Stimulated activated CD4-positive, alpha-beta T cell treated with anti-CD3 and anti-CD28 coated beads, Interleukin-1b, Interleukin-23, amount 100 ng/mL, for 1 hour (primary cell): ENCODE measurements at places on chromosomes 16 and 17.

GRCh38 chr16:23902034-23902747 is 66.4 kb downstream of the PRKCB start:
- no peak for DNase-seq

GRCh38 chr17:12492450-12492849 is 173.2 kb upstream of the MYOCD start:
- no peak for DNase-seq

DNA sequence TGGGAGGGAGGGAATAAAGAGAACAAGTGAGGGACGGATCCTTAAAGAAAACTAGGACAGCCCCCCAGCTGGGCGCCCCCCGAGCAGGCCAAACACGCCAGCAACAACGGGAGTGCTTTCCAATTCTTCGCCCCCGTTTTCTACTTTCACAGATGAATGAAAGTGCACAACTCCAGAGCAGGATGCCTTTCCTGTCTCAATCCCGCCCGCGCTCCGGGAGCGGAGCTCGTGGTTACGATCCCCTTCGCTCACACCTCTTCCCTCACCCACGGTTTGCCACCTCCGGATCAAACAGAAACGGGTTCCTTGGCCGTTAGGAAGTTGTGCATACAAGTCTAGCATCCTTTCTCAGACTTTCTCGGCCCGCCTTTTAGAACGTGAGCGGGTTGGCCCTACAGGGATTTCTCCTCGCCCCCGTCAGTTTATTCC is 680 bp downstream of the SKA2 start:
- DNase-seq, result no peak

DNA sequence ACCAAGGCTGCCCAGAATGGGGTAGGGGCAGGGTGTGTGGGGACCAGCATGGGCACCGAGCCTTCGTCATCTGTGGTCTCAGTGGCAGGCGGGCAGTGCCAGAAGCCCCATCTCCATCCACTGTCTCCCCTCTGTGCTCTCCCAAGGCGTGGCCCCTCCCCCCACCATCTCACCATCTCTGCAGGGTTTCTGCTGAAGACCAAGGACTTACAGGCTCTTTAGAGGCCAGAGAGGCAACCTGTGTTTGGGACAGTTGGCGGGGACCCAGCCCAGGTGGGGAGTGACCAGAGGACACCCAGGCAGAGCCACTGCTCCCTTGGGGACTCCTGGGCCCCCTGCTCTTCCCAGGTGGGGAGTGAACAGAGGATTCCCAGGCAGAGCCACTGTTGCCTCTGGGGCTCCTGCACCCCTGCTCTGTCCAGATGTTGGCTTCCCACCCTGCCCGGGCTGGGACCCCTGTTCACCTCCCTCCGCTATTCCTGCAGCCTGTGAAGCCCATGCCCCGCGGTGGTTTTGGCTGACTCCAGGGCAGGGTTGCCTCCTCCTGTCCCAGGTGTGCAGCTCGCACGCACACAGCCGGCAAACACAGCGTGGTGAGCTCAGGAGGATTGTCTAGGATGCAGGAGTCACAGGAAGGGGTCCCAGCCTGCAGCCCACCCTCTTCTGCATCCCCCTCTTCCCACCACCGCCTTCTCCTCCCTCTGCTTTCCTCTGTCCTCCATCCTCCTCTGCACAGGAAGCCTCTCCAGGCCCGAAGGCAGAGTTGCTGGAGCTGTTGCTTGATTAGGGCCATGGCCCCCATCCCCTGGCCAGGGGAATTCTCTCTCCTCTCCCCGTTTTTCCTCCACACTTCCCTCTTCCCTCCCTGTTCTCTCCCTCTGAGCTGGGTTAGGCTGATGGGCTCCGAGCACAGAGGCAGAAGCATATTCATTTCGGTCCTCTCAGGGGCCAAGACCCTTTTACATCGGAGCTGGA is 45.0 kb downstream of the SLC7A5 start:
- DNase-seq, result no peak

DNA sequence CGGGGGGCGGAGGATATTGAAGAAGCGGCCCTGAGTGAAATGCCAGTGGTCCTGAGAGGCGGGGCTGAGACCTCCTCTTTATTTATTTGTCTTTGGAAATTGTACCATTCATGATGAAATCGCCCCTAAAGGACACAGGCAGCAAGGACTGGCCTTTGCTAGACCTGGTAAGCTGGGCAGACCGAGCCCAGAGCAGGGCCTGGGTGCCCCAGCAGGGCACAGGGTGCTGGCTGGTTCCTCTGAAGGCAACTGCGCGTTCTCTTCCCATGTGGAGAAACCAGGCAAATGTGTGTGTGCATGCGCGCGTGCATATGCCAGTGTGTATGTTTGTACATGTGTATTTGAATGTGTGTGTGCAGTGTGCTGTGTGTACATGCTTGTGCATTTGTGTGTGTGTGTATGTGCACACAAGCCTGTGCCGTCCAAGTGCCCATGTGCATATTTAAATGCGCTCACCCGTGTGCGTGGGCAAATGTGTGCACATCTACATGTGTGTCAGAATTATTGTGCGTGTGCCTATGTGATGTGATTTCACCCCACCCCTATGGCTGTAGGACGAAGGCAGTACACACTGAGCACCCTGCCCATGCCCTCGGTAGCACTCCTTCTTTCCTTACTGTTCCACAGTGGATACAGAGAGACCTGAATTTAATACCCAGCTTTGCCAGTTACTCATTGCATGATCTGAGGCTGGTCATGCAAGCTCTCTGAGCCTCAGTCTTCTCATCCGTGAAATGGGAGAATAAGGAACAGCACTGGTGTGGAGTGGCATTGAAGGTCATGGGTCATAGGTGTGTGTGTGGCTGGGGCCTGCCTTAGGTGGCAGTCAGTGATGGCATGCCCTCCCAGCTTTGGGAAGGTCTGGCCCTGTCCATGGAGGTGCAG is 105.2 kb downstream of the CMIP start:
- DNase-seq, result no peak

DNA sequence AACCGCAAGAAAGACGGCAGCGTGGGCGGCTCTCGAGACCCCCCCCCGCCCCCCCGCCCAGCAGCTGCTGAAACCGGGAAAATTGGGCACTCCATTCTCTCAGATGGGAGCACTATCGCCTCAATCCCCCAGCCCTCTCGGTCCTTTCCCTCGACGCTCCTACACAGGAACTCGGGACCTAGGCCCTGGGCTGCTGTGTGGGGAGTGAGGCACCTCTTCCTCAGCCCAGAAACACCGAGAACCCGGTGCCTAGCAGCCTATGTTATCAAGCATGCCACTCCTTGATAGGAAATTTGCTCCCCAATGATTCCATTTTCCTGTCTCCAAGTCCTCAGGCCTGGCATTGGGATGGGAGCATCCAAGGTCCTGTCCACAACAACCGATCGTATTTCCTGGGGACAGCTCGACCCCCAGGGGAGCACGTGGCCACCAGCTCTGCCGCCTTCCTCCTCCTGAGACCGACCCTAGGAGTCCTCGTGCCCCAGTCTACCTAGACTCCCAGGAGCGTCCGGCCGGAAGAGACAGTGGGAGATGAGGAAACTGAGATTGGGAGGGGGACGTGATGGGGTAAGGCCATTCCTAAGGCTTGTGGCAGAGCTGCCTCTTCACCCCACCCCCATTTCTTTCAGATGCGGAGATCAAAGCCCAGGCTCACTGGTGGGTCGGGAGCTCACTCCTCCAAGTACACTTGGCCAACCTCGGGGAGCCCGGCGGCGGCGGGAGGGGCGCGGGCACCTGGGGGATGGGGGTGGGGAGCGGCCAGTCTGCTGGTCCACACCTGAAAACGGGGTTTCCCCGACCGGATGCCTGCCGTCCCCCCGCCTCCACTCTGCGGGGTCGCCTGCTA is 17.5 kb upstream of the CBX8 start:
- no peak for DNase-seq

DNA sequence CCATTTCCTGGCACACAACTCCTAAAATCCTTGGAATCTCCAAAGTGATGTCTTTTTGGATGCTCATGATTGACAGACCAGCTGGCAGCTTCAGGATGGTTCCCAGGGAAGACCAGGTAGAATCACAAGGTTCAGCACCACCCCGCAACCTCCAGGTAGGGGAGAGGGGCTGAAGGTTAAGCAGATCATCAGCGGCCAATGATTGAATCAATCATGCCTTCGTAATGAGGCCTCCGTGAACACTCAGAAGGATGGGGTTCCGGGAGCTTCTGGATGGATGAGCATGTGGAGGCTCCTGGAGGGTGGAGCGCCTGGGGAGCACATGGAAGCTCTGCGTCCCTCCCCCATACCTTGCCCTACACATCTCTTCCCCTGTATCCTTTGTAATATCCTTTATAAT is 185.9 kb downstream of the SEC14L1 start:
- no peak for DNase-seq

GRCh38 chr16:1379304-1380076 is 27.8 kb downstream of the GNPTG start:
- peak; percentile 23 for DNase-seq

DNA sequence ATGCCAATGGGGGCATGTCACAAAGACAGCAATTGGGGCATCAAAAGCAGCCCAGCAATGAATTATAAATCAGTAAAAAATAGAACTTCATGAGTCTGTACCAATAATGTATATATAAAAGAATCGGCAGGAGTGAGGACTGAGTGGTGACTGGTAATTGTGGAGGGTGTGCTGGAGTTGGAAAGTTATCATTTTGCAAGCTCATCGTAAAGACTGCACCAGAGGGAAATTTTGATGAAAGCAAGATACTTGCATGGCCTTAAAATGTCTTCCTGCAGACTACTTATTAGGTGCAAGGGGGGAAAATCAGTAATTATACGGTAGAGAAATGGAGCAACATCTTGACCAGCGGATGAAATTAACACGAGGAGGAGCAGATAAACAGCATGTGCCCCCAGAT is 138.9 kb downstream of the AATF start:
- DNase-seq, result no peak

- no peak for DNase-seq
Observed at GRCh38 chr17:58535431-58535830, 21.0 kb upstream of the MTMR4 start.

GRCh38 chr16:24747441-24747840 is 18.0 kb downstream of the TNRC6A start:
- no peak for DNase-seq

DNA sequence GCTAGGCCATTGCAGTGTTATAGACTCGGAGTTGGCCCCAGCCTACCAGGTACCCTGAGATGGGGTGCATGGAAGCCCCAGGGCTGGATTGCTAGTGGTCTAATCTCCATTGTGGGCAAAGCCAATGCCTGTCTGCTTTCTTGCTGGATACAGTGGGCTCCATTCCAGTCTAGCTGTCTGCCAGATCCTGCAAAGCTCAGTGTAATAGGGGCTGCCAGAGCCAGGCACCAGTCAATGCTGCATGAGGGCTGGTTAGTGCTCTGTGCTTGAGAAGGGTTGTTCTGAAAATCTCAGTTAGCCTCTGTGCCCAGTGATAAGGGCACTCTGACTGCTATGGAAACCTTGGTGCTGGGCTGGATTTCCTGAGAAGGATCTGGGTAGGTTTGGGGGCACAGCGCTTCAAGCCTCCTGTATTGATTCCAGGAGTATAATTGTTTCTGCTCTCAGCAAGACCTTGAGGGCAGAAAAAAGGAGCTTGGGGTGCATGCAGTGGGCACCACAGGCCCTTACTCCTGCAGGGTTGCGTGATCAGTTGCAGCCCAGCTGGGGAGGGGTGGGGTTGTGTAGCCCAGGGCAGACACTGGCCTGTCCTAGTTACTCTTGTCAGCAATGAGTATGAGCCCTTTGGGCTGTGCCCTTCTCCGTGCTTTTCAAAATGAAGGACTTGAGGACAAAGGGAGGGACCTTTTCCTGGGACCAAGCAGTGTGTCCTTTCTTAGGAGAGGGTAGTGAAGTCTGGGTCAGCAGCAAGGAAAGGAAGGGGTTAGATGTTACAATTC is 19.0 kb downstream of the SMPD3 start:
- DNase-seq, result no peak

GRCh38 chr16:19840524-19841110 is 44.0 kb downstream of the GPRC5B start:
- DNase-seq, result no peak

DNA sequence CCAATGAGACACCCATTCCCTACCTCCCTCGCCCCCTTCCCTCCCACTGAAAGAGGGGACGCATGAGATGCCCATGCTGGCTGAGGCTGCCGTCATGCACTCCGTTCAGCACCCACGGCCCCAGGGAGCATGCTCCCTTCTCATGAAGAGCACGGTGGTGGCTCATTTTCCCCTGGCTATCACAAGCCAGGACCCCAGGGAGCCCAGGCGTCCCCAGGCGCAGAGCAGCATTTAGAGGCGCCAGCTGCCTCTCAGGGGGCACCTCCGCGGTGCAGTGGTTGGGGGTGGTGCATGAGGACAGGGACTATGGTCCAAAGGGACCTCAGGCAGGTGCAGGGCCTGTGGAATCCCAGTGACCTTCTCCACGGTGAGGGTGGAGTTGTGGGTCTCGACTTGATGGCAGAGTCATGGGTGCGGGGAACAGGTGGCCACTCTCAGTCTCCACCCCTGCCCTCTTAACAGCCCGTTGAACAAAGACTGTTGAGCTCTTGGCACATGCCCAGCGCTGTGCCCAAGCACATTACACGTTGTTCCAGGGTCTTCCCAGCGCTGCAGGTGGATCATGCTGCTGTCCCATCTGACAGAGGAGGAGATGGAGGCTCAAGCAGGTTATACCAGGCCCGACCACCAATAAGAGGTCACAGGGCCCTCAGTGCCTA is 13.6 kb downstream of the KIF19 start:
- DNase-seq, result no peak

DNA sequence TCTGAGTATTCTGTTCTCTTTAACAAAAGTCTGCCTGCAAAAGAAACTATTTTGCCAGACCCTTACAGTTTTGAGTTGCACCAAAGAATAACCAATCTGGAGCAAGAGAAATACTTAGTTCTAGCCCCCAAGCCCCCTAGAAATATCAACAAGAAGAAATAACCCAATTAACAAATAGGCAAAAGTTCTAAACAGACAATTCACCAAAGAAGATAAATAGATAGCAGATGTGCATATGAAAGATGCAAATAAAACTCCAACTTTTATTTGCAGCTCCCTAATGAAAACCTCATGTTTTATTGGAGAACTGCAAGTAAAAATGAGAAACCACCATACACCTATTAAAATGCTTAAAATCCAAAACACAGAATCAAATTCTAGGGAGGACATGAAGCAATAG is 1308.0 kb downstream of the CDH11 start:
- DNase-seq, result no peak

DNA sequence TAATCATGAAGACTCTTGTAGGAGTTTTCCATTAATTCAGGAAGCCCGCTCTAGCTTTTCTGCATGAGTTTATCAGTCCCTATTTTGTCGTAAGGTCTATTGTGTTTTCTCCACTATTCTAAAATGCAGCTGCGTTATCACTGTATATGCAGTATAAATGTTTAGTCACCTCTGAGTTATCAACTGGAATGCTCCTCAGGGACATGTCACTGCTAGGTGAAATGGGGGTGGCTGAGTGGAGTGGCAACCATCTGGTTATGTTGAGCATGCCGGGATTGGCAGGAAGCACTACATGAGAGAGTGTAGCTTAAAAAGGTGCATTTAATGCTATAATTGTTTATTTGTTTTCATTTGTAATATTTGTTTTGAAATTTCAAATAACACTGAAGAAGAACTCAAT is 285.2 kb upstream of the ELAC2 start:
- no peak for DNase-seq

DNA sequence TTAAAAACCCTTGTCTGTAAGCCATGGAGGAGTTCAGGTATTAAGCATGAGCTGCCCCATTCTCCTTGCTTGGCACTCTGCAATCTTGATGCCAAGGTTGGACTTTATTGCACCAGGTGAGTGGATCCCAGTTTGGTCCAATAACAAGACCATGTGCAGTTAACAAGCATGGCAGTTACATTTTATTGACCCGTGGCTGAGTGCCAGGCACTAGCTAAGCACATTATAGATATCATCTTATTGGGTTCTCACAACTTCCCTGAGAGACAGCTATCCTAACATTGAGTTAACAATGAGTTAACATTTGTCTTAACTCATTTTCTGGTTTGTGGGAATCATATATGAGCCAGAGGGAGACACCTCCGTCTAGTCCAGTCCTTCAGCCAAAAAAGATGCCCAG is 21.8 kb downstream of the LYRM9 start:
- DNase-seq, result no peak
